GM10248 (cell line): ENCODE measurements at places on chromosomes 2 and 18.
A peak's percentile ranks its signal among the peaks of the same experiment; 100 is the strongest.

GRCh38 chr2:233479616-233480489, 86.7 kb downstream of the USP40 start:
- no peak for DNase-seq

GRCh38 chr2:202278036-202278760, 12.6 kb downstream of the NOP58 start:
- DNase-seq, result no peak

DNA sequence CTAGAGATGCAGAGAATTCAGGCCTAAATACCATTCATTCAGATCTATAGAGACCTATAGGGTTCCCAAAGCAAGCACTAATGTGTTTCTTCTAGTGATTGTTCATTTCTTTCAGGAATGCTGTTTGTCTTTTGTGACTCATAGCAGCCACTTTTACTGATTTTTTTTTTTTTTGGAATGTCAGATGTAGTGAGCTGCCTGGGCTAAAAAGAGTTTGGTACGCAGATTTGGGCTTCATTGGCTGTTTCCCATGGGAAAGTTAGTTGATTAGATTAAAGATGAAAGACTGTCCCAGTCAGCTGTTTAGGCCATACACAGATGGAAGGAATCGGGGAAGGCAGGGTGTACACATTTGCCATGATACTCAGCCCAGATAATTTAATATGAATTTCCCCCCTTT, 87.6 kb downstream of the CDC42EP3 start:
- DNase-seq, result no peak

DNA sequence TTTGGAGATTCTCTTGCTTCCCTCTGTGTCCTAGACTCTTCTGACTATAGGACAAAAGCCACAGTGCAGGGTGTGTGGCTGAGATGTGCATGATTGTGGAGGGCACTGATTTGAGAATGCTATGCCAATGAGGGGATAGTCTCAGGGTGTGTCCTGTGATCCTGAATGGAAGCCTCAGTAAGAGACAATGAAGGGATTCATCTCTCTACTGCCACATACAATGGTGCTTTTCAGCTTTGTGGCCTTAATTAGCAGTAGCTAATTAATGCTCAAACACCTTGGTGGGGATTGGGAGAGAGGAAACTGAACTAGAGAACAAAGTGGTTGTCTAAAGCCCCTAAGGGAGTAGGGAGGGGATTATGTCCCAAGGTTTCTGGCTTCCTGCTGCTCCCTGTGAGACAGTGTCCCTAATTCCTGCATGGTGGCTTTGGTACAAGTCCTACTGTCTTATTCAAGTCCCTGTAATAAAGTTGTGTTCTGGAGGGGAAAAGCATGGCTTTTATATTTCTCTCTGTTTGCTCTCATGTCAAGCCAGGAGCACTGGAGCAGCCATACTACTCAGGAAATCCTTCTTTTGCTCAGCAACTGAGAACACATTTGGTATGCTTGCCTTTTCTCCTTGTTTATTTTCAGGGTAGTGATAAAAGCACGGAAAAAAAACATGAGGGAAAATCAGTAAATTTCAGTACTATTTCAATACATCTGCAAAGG, 415.2 kb upstream of the TCF4 start:
- no peak for DNase-seq

DNA sequence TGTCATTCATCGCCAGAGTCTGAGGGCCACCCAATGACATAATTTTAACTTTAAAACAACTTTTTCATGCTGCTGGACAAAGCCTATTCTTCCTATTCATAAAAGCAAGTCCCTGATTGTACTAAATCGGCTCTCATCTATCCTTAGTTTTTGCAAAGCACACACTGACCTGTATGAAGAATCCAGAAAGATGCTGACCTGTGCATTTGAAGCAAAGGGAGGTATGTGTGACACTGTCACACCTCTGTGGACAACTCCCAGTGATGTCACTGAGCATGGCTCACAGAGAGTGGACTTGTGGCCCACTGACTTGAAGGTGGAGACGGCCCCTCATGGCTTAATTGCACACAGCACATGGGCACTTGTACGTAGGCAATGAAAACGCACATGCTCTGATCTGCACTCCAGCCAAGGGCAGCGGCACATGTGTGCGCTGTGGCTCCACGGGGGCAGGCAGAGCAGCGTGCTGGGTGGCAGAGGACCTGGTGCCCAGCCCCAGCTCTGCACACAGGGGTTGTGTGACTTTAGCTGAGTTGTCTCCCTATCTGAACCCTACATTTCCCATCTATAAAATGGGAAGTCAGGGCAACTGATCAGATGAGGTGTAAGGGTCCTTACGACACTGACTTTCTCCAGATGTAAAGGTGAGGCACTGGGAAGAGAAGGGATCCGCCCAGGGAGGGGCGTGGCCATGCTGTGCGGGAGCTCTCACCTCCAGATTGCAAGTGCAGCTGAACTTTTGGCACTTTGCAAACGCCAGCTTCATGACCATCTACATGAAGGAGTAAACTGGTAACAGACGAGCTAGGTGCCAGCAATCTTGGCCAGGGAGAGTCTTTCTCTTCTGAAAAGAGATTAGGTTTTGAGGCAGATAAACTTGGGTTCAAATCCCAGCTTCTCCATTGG, 14.3 kb upstream of the ODC1 start:
- no peak for DNase-seq

- no peak for DNase-seq
Measured at GRCh38 chr2:11072550-11072949, 82.7 kb upstream of the SLC66A3 start.

- no peak for DNase-seq
Measured at GRCh38 chr18:32010124-32010721, 8.4 kb upstream of the RNF125 start.

- no peak for DNase-seq
Measured at GRCh38 chr18:31957728-31958127, 14.8 kb upstream of the TRAPPC8 start.

GRCh38 chr2:201887773-201888425, 81.6 kb downstream of the CDK15 start:
- DNase-seq, result no peak

GRCh38 chr2:199779589-199779988, 71.4 kb downstream of the FTCDNL1 start:
- DNase-seq, result no peak

GRCh38 chr2:196245378-196246140, 74.2 kb upstream of the STK17B start:
- no peak for DNase-seq

GRCh38 chr2:140154706-140155105, 1374.5 kb upstream of the NXPH2 start:
- no peak for DNase-seq

DNA sequence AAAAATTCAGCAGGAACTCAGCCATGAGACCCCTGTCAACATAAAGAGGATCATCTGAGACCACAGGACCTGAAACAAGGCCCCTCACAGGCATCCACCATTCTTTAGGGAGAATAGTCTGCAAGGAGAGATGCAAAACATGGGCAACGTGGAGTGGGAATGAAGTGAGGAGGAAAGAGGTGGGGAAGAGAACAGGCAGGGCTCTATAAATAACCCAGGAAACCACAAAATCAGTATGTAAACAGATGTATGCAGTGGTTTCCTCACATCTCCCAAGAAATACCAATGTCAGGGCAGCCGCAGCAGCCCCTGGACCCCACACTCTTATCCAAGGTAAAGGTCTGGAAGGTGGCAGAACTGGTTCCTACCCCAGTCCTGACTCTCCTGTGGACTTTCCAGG, 168.5 kb downstream of the EN1 start:
- DNase-seq, result no peak

DNA sequence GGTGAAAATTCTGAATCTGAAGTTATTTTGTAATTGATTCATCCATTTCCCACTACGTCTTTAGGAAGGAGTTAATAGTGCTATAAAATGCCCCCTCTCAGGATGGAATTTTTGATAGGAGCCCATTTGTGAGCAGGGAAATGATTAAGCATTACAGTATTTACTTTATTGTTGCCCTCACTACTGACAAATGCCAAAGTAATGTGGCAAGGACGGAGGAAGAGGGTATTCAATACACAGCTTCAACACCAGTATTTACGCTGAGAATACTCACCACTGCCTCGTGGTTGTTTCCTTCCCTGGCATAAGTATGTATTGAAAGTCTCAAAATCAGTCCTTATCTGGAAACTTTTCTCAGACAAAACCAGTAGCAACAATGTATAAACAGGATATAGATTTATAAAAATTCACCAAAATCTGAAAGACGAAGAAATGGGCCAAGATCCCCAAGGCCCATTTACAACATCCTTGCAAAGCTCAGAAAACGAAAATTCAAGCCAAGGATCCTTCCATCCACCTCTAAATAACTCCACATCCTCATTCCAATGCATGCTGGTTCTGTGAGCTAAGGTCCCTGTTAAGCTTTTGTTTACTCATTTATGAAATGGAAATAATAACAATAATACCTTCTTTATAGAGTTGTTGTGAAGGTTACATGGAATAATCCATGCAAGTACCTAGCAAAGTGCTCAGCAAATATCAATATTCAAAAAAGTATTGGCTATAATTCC, 29.3 kb downstream of the FEZ2 start:
- DNase-seq, result no peak

GRCh38 chr18:31258789-31259188, 59.2 kb upstream of the DSG1 start:
- no peak for DNase-seq

- no peak for DNase-seq
Measured at GRCh38 chr18:22933966-22934423, 867 bp downstream of the RBBP8 start.

- DNase-seq, result no peak
Measured at GRCh38 chr2:47172156-47172921, 17.2 kb upstream of the STPG4 start.

DNA sequence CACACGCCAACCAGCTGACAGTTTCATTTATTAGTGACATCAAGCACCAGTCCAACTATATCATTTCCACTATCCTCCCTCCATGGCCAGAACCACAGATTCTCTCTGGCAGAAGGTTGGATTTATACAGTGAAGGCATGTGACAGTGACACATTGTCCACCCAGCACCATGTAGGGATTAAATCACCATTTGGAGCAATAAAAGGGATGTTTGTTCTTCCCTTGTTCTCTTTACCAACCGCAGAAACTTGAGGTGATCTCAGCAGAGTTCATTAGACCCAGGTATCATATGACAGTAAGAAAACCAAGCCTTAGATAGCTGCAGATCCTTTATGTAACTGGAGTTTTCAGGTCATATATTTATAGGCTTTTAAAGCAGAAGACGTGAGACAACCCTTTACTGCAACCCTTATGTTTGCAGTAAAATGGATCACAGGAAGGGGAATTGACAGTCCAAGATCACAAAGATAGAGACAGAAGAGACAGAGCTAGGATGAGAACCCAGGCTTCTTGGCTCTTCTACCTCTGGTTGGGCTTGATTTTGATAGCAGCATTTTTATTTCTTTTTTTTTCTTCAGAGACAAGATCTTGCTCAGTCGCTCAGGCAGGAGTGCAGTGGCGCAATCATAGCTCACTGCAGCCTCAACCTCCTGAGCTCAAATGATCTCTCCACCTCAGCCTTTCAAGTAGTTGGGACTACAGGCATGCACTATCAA, 80.1 kb downstream of the XDH start:
- no peak for DNase-seq

- no peak for DNase-seq
Measured at GRCh38 chr2:202815548-202816360, 55.8 kb downstream of the ICA1L start.

GRCh38 chr2:176291809-176292283, 22.6 kb downstream of the MTX2 start:
- peak; percentile 12 for DNase-seq

DNA sequence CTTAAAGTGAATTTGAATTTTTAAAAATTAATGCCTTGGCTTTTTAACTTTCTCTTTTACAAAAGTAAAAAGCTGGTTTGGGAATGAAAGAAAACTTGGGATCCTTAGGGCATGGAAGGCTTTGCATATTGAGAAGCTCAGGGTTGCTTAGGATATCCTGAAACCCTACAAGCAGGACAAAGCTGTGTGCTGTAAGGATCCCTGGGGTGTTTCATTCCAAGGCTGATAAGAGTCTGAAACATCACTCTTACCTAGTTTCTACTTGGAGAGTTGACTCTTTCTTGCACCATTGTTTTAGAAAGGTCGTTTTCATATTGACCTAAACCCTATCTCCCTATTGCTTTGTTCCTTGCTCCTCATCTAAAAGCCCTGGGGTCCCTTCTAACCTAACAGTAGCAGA, 325.9 kb upstream of the NT5C1B start:
- DNase-seq, result no peak

DNA sequence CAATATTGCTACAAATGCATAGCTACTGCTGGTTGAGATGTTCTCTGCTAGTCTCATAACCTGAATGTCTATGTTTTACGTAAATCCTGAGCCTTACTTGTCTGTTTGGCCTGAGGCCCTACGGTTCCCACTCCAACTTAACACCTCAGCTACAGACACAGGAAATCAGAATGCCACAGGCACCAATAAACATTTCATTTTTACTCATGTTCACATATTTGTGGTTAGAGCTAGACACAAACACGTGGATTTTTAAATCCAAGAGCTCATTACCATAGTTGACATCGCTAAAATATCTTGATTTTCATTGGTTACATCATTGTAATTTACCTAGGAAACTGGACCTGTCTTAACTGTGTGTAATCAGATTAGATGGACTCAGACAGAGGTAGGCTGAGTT, 263.8 kb upstream of the CDH19 start:
- no peak for DNase-seq

DNA sequence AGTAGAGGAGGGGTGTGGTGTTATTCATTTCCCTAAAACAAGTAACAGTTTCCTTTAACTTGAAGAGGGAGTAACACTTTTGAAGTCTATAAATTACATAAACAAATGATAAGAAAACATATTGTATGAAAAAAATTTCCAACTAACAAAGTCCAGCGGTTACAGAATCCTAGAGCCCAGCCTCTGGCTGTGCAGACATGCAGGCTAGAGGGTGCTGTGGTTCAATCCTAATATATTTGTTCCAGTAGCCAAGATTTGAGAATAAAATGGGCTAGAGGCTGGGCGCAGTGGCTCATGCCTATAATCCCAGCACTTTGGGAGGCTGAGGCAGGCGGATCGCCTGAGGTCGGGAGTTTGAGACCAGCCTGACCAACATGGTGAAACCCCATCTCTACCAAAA, 56.9 kb downstream of the WDR75 start:
- DNase-seq, result no peak

- DNase-seq, result no peak
Measured at GRCh38 chr2:134679745-134680144, 39.1 kb downstream of the TMEM163 start.

GRCh38 chr2:50480507-50480906, 551.4 kb downstream of the NRXN1 start:
- no peak for DNase-seq

DNA sequence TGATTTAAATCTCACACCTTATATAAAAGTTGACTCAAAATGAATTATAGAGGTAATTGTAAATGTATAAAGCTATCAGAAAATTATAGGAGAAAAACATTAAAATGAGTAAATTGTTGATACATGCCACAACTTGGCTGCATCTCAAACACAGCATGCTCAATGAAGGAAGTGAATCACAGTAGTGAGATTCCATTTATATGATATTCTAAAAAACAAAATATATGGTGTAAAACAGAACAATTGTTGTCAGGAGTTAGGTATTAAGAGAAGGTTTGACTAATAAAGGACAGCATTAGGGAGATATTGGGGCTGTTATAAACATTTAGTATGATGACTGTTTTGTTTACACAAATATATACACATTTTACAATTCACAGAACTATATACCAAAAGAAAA, 356.6 kb upstream of the CELF4 start:
- DNase-seq, result no peak

GRCh38 chr2:237065071-237065377, 20.7 kb upstream of the COPS8 start:
- DNase-seq, result no peak

- DNase-seq, result no peak
Measured at GRCh38 chr2:73069855-73070642, 1.5 kb downstream of the SFXN5 start.

- peak; percentile 49 for DNase-seq
Measured at GRCh38 chr2:133835821-133836619, 267.8 kb upstream of the NCKAP5 start.
